ENCODE measurements at places on chromosomes 1 and 21.

DNA sequence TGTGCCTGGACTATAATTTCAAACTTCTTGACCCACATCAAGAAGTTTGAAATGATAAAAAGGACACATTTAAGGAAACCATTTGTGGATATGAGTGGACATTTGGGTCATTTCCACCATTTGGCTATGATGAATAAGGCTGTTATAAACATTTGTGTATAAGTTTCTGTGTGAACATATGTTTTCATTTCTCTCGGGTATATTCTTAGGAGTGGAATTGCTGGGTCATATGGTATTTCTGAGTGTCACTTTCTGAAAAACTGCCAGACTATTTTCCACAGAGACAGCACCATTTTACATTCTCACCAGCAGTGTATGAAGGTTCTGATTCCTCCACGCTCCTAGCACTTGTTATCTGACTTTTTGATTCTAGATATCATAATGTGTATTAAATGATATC is 50.8 kb downstream of the GPR137B start:
- DNase-seq, result no peak

DNA sequence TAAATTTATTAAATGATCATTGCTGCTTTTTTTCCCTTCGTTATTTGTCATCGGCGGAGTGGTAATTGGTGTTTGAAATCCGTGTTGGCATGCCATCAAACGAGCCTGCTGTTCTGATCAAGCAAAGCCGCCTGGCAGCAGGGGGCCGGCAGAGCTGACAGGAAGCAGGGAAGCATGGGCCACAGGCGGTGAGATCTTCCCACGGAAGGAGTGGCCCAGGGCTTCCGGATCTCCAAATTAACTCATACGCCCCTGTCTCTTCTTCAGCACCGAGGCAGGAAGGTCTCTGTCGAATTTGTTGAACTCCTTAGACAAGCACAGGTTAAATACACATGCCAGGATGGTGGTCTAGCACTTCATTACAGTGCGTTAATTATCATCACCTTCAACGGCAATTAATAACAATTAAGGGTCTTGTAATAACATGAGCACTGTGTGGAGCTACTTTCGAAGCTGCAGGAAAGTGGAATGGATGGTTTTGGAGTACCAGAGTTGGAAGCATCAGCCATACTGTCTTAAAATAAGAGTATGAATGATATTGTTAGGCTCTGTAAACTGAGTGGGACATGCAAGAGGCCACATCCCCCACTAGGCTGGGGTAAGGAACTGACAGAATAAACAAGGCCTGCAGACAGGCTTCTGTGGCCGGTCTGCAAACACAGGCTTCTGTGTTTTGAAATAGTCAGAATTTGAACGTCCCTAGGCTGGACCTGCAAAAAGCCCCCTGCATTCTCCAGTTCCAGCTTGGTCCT is 199.4 kb upstream of the DAB1 start:
- DNase-seq, result no peak

- no peak for DNase-seq
These were observed 10.7 kb downstream of the NRIP1 start for GRCh38 chr21:15054089-15054488.

- DNase-seq, result no peak
These were observed 2.9 kb upstream of the ASPM start for GRCh38 chr1:197149340-197149739.

DNA sequence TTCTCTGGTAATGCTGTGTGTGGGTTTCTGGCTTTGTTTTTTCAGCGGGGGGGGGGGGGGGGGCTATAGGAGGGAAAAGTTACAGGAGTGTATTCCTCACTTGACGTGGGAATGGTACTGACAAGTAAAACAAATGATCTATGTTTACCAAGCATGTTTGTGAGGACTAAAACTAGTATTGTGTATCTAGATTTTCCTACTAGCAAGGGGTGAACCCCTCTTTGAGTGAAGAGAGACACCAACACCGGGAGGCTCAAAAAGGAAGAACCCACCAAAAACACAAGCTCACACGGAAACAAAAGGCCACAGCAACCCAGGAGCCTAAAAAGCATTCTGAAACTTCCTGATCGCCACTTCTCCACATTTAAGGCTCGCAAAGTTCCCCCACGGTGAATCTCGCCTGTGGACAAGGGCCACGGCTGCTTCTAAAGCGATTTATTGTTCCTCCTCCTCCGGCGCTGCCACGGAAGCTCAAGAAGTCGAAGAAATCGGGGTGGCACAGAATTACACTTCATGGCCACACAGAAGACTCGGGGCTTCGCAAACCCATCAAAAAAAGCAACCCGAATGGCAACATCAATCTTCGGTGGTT is 703 bp downstream of the PUM1 start:
- no peak for DNase-seq

Data from stimulated activated CD4-positive, alpha-beta T cell treated with anti-CD3 and anti-CD28 coated beads, Interleukin-12 subunit alpha, Interleukin-12 subunit beta, amount 100 ng/mL, for 48 hours (primary cell).